ENCODE measurements at places on chromosomes 3 and 15.

GRCh38 chr15:27776501-27776900 lies 322.6 kb downstream of the OCA2 start:
- no peak for DNase-seq

- no peak for DNase-seq
Observed at GRCh38 chr15:48614051-48614450, 31.5 kb downstream of the FBN1 start.

GRCh38 chr3:99167071-99167470 lies 265.6 kb upstream of the DCBLD2 start:
- DNase-seq, result no peak

GRCh38 chr3:32481791-32482631 lies 20.6 kb downstream of the CMTM6 start:
- DNase-seq, result no peak

GRCh38 chr15:39115379-39116057 lies 465.4 kb upstream of the THBS1 start:
- no peak for DNase-seq

DNA sequence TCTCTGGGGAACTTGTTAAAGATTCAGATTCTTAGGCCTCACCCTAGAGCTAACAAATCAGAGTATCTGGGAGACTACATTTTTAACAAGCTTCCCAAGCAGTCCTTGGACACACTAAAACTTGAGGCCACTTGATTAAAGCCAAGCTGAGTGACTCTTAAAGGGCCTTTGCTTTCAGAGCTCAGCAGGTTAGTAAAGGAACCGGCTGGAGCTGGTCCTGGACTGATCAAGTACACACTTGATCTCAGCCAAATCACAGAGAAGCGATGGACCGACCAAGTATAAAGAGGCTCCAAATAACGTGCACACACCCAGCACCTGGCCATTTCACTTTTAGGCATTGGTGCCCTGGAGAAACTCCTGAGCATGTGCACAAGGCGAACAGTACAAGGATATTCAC lies 12.9 kb upstream of the TM6SF1 start:
- DNase-seq, result no peak

DNA sequence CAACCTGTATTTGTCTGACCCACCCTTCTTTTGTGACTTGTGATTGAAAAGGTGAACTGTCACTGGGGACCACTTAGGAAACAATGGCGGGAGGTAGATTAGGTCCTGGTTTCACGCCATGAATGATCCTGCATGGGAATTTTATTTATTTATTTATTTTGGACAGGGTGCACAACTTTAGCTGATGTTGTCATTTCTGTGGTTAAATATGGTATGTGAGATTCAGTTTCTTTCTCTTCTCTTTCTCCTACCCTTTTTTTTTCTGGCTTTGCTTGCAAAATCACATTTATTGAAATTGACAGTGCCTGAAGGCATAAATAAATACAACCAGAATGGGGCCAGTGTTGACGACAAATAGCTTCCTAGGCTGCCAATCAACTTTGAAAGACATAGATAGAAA lies 18.0 kb upstream of the HTR3E start:
- DNase-seq, result no peak

- no peak for DNase-seq
Observed at GRCh38 chr3:44963571-44964325, 12.2 kb downstream of the ZDHHC3 start.

- DNase-seq, result no peak
Observed at GRCh38 chr3:161568671-161569070, 72.1 kb downstream of the OTOL1 start.

Measured in stimulated activated CD4-positive, alpha-beta T cell treated with anti-CD3 and anti-CD28 coated beads, Interleukin-2, amount 100 ng/mL, for 4 hours (primary cell).